Activated CD4-positive, alpha-beta memory T cell treated with anti-CD3 and anti-CD28 coated beads, Interleukin-2, amount 10 ng/mL, durations not matched to agents 7 days and 5 days (primary cell): ENCODE measurements at places on chromosomes 6 and 20. TPM values are rescaled to one million over a fixed set of nuclear protein-coding genes. Genes with fewer than 3 reads are reported as not detected.

Gene TAGAP
- total RNA-seq: 52.0 TPM

Gene SLC44A4
- total RNA-seq: not detected

Gene PTGIS
- 2.8 TPM for total RNA-seq

Gene ABT1
- total RNA-seq: 26.3 TPM

Gene PRICKLE4
- total RNA-seq: not detected
